CD4-positive, alpha-beta T cell treated with Interleukin-4 for 1 hour (primary cell): ENCODE measurements at places on chromosomes 6 and 20.

DNA sequence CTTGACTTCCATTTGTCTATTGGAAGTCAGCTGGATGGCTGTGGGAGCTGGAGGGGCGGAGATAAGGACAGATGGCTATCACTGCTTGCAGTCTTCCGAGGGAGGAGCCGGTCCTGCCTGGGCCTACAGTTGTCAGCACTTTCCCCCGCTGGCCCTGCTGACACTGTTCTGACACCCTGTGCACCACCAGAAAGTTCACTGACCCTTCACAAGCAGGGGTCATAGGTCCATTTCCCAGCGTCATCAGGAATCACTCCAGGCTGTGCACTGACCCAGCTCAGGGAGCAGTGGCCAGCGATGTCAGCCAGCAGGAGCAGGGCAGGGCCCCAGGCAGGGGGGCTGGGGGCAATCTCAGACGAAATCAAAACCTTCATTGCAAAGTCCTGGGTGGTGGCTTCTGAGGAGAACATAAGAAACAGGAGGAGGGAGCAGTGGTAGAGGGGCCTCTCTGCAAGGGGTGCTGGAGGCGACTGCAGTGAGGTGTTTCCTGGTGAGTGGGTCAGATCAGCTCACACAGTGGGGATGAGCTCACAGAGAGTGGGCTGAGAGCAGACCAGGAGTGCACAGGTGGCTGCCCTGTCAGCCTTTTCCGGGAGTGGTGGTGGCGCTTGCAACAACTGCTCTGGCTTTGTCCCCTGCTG, 26.5 kb upstream of the PLEKHG1 start:
- no peak for DNase-seq

DNA sequence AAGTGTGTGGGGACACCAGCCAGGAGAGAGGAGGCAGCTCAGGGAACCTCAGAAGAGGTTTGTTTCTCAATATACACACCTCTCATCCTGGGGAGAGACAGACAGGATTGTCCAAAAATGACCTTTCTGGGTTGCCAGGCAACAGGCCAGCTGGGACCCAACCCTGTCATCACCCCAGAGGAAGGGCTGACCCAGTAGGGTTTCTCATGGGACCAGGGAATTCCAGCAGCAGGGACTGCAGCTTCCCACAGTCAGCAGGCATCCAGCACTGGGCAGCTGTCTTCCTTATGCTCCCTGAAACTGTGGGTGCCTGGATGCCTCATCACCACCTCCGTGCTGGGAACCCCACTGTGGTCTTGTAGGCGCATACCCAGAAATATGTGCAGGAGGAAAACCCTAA, 1.3 kb downstream of the C20orf202 start:
- DNase-seq: no peak

DNA sequence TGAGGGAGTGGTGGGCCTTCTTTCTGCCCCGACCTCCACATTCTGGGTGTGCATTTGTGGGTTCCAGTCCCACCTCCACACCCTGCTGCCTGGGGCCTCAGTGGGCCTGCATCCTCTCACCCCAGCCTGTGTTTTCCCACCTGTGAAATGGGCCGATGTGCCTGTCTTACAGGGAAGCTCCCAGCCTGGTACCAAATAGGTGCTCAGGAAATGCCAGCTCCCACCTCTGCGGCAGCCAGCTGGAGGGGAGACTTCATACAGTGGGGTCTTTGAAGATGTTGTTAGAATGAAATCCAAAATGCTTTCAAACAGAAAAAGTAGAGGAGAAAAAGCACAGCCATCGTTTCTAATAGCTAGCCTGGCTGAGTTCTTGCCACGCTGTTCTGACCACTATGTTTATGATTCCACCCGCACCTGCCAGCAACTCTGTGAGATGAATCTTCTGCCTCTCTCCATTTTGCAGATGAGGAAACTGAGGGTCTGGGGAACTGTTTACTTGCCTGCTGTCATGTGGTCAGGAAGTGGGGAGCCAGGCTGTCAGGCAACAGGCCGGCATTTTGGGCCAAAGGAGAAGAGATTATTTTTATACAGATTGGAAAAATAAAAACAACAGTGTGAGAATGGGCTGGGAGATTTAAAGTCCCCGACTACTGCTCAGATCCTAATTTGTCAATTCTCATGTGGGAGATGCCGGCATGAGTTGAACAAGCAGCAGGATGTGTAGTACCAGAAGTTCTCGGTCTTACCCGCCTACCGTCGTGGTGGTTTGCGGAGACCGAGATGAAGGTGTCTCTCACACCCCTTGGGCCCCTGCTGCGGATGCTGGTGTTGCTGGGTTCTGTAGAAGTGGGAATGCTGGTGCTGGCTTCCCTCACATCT, 4.6 kb downstream of the TMEM181 start:
- DNase-seq: peak; percentile 55

DNA sequence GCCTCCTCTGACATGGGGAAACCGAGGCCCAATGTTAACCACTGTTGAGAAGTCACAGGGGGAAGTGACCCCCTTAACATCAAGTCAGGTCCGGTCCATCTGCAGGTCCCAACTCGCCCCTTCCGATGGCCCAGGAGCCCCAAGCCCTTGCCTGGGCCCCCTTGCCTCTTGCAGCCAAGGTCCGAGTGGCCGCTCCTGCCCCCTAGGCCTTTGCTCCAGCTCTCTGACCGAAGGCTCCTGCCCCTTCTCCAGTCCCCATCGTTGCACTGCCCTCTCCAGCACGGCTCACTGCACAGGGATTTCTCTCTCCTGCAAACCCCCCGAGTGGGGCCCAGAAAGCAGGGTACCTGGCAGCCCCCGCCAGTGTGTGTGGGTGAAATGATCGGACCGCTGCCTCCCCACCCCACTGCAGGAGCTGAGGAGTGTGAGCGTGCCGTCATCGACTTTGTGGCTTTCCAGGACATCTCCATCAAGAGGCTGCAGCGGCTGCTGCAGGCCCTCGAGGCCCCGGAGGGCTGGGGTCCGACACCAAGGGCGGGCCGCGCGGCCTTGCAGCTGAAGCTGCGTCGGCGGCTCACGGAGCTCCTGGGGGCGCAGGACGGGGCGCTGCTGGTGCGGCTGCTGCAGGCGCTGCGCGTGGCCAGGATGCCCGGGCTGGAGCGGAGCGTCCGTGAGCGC, 1.6 kb downstream of the TNFRSF6B start:
- no peak for DNase-seq

DNA sequence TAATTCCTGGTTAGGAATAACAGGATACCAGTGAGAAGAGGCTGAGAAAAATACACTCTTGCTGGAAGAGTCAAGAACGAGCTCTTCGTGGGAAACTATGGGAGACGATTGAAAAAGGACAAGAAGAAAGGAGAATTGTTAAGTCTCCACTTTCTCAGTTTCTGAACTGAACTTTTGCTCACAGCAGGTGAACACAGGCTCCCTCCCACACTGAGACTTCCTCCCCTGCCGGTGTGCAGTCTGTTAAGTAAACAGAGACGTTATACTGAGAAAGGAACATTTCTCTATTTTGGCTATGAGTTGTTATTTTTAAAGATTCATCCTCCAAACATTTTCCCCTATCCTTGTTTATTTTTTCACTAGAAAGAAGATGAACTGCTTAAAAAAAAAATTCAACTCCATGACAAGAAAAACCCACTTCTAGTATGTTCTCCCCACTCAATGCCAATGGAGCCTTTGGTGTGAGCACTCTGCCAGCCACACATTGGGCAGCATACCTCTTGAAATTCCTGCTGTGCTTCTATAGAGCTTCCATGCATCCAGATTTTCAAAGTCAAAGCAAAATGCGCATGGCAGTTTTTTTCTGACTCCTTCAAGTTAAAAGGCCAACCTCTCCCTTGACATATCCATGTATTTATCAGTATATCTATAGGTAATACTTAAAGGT, 250.5 kb downstream of the ESR1 start:
- DNase-seq: no peak

GRCh38 chr20:62318400-62319345, 15.9 kb downstream of the ADRM1 start:
- no peak for DNase-seq

- DNase-seq: peak; percentile 52
Observed at GRCh38 chr6:34484899-34485298, 19.0 kb downstream of the PACSIN1 start.

DNA sequence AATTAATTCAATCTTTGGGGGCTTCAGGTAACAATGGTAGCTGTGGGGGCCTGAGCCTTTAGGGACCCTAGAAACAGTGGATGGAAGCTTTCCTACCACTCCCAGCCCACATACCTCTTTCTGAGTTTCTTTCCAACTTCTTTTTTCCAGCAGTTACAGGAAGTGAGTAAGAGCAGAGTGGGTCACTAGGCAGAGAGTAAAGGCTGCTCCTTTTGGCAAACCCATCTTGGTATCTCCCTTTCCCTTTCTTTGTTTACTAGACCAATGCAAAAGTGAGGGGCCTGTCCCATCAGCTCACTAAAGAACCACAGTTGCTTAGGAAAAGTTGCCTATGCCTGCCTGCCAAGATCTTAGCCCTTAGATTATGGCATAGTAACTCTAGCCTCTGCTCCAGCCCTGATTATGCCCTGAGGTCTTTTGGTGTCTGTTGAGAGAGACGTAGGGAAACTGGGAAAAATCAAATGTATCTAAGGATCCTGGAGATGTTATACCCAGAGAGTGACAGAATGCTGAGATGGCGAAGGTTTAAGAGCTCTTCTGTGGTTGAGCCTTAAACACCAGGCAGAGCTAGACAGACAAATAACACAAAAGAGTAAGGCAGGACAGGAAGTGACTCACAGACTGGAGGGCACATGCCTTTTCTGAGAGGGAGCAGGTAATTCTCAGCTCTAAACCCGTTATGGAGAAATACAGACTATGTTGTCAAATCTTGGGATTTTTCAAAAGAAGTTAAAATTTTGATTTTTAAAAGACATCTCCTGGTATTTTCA, 31.3 kb downstream of the TRMT6 start:
- peak; percentile 42 for DNase-seq

DNA sequence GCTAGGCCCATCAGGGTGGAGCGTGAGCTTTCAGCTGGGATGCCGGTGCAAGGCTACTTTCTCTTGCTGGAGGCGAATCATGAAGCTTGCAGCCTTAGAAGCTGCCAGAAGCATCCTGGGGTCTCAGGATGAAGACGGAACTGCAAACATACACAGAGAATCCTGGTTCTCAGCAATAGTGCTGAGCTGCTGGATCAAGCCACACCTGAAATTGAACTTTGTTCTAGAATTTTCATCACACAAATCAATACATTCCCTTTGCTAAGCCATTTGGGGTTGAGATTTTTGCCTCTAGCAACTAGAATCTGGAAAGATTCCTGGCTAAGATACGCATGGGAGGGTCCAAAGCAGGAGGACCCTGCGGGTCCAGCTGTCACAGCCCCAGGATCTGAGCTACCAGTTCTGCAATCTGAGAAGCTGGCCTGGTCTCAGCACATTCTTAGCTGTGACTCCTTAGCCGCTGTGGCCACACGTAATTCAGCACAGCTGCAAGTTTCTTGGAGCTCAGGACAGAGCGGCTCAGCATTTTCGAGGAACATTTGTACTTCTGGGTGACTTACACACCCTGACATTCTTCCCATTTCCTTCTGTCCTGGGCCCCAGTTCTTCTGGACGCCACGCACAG, 6.6 kb upstream of the ARFGAP1 start:
- no peak for DNase-seq

- no peak for DNase-seq
Observed at GRCh38 chr6:29561606-29562181, 2.2 kb upstream of the UBD start.

GRCh38 chr6:76000629-76001028, 71.8 kb downstream of the IMPG1 start:
- no peak for DNase-seq

GRCh38 chr6:1170794-1171193, 141.1 kb upstream of the FOXQ1 start:
- DNase-seq: no peak

GRCh38 chr20:41004531-41005360, 23.9 kb upstream of the TOP1 start:
- no peak for DNase-seq

DNA sequence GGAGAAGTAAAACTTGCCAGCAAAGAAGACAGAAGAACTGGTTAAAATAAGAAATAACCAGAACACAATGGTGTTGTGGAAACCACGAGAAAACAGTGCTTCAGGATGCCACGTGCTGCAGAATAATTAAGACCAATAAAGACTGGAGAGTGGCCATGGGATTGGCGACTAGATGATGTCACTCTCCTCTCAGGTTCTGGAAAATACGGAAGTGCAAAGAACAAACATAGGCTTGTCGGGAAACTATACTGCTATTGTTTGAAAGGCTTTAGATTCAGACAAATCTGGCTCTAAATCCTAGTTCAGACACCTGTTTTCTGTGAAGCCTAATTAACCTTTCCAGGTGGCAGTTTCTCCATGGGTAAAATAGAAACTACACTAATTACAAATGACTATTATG, 138.4 kb upstream of the STXBP5 start:
- no peak for DNase-seq

DNA sequence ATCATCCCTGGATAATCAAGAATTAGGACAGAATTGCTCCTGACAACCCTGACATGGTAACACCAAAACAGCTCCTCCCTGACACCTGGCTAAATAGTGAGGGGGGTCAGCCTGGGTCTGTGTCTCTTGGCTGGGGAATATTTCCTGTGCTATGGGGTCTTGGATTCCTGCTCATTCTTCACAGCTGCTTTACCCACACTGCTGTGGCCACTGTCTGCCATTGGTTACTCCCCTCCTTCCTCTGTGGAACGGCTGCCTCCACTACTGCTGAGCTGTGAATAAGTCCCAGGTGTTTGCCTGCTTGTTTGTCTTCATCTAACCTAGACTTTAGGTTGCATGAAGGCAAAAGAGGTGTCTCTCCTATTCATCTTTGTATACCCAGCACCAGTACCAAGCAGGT, 33.9 kb upstream of the TXLNB start:
- no peak for DNase-seq

DNA sequence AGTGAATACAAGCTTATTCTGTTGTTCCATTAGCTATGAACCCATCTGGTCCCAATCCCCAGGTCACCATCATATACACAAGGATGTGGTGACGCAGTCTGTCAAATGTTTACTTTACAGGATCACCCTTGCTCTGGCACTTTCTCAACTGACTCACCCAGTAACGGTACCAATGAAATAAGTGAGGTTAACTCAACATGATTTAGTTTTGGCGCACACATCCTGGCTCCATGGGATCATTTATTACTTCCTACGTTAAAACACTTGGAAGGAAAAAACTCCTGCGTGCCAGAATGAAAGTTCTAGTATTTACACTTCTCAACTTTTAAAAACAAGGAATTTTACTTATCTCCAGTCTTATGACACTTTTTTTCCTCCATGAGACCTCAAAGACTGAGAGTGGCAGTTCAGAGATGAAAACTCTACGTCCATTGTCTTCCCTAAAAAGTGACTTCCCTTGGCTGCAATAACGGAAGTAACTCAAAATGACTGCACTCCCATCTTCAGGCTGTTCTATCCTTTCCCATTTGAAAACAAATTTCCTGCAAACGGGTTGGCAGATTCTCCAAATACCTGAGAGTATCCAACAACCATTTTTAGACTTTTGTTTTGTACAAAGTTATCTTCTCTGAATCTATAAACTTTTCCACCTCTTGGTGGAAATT, 15.9 kb downstream of the AGPAT4 start:
- no peak for DNase-seq

GRCh38 chr6:25326960-25327359, 47.8 kb downstream of the CARMIL1 start:
- DNase-seq: no peak
